Smooth muscle cell of bladder (primary cell): ENCODE measurements at places on chromosomes 7 and 10. TPM values are rescaled to one million over a fixed set of nuclear protein-coding genes. Genes with fewer than 3 reads are reported as not detected.

ACHE gene
- total RNA-seq, result not detected in 2 replicates

TDRD1 gene
- total RNA-seq, result under 0.01 and 0.83 TPM in 2 replicates

ARHGAP22 gene
- total RNA-seq, result 13.8 and 20.7 TPM in 2 replicates

MAGI2 gene
- total RNA-seq, result 8.2 and 8.5 TPM in 2 replicates

GNGT1 gene
- total RNA-seq, result 0.37 and 0.71 TPM in 2 replicates

ZNF277 gene
- 52.6 and 53.0 TPM in 2 replicates for total RNA-seq

PCGF6 gene
- 10.0 and 13.5 TPM in 2 replicates for total RNA-seq

CCL24 gene
- total RNA-seq, result 0.28 TPM in 1 of 2 replicates, not detected in the other

FOXI2 gene
- not detected in 2 replicates for total RNA-seq

GIMAP7 gene
- 0.09 TPM in 1 of 2 replicates, not detected in the other for total RNA-seq

PSD gene
- total RNA-seq, result 3.3 and 6.3 TPM in 2 replicates

PCDH15 gene
- total RNA-seq, result under 0.01 and 0.09 TPM in 2 replicates

CRHR2 gene
- not detected in 2 replicates for total RNA-seq

PHYHIPL gene
- total RNA-seq, result not detected in 2 replicates

BTRC gene
- total RNA-seq, result 10.4 and 10.8 TPM in 2 replicates

CYP2C18 gene
- not detected in 2 replicates for total RNA-seq

TMEM254 gene
- total RNA-seq, result 7.4 and 9.3 TPM in 2 replicates

SPDYE6 gene
- not detected in 2 replicates for total RNA-seq

CAPZA2 gene
- total RNA-seq, result 81.8 and 131 TPM in 2 replicates

VAX1 gene
- total RNA-seq, result not detected in 2 replicates

CC2D2B gene
- 0.14 and 0.18 TPM in 2 replicates for total RNA-seq

CRPPA gene
- total RNA-seq, result 1.3 and 1.8 TPM in 2 replicates

SLC35G1 gene
- 3.5 and 3.7 TPM in 2 replicates for total RNA-seq

REPIN1 gene
- total RNA-seq, result 34.6 and 38.4 TPM in 2 replicates

SLK gene
- 43.0 and 48.5 TPM in 2 replicates for total RNA-seq

MRPS17 gene
- 14.6 and 15.4 TPM in 2 replicates for total RNA-seq

NACAD gene
- 0.71 and 0.83 TPM in 2 replicates for total RNA-seq

TYW1B gene
- 1.3 and 5.1 TPM in 2 replicates for total RNA-seq

CRCP gene
- 26.3 and 27.9 TPM in 2 replicates for total RNA-seq

ACBD7 gene
- total RNA-seq, result 0.43 and 0.55 TPM in 2 replicates

TSPAN12 gene
- 2.1 and 10.8 TPM in 2 replicates for total RNA-seq

ZNF503 gene
- total RNA-seq, result 4.7 and 6.8 TPM in 2 replicates

CARD11 gene
- total RNA-seq, result 0.43 and 0.55 TPM in 2 replicates

SEMA3E gene
- 2.0 and 4.9 TPM in 2 replicates for total RNA-seq

STEAP4 gene
- total RNA-seq, result 0.71 and 4.6 TPM in 2 replicates

PKD2L1 gene
- not detected in 2 replicates for total RNA-seq

ASB10 gene
- not detected in 2 replicates for total RNA-seq

PNLIPRP2 gene
- total RNA-seq, result not detected in 2 replicates

PVRIG gene
- not detected in 2 replicates for total RNA-seq

ADAP1 gene
- total RNA-seq, result 9.1 and 9.2 TPM in 2 replicates

RET gene
- total RNA-seq, result 0.28 and 0.55 TPM in 2 replicates

TSPAN33 gene
- 0.65 and 1.3 TPM in 2 replicates for total RNA-seq

CH25H gene
- total RNA-seq, result 0.55 and 0.57 TPM in 2 replicates

DPP6 gene
- total RNA-seq, result not detected in 2 replicates

MALSU1 gene
- total RNA-seq, result 76.7 and 87.2 TPM in 2 replicates

GDF10 gene
- 0.14 and 1.2 TPM in 2 replicates for total RNA-seq

PDK4 gene
- total RNA-seq, result 13.1 and 16.2 TPM in 2 replicates

MPP7 gene
- total RNA-seq, result 0.18 and 0.28 TPM in 2 replicates

EVX1 gene
- total RNA-seq, result under 0.01 TPM in 1 of 2 replicates, not detected in the other

BHLHA15 gene
- 0.37 TPM in 1 of 2 replicates, not detected in the other for total RNA-seq

CALY gene
- not detected in 2 replicates for total RNA-seq

HIPK2 gene
- 5.4 and 6.6 TPM in 2 replicates for total RNA-seq

CISD1 gene
- total RNA-seq, result 18.2 and 23.9 TPM in 2 replicates

ZNF736 gene
- total RNA-seq, result 5.5 and 6.9 TPM in 2 replicates

CAMK1D gene
- total RNA-seq, result 6.3 TPM in 2 replicates

LFNG gene
- total RNA-seq, result 0.43 and 3.3 TPM in 2 replicates

BTBD16 gene
- total RNA-seq, result under 0.01 TPM in 1 of 2 replicates, not detected in the other

LRRN3 gene
- 0.85 and 2.1 TPM in 2 replicates for total RNA-seq

CALHM3 gene
- total RNA-seq, result not detected in 2 replicates
